Fibroblast of gingiva (primary cell): ENCODE measurements at places on chromosomes 5 and 9.
A peak's percentile ranks its signal among the peaks of the same experiment; 100 is the strongest.

- peak; percentile 99 for DNase-seq
Observed at GRCh38 chr5:10329820-10330481, 22.2 kb upstream of the CMBL start.

GRCh38 chr5:127568166-127568565, 50.7 kb downstream of the PRRC1 start:
- DNase-seq: no peak

GRCh38 chr5:179780362-179780761, 13.4 kb upstream of the LTC4S start:
- peak; percentile 70 for DNase-seq

DNA sequence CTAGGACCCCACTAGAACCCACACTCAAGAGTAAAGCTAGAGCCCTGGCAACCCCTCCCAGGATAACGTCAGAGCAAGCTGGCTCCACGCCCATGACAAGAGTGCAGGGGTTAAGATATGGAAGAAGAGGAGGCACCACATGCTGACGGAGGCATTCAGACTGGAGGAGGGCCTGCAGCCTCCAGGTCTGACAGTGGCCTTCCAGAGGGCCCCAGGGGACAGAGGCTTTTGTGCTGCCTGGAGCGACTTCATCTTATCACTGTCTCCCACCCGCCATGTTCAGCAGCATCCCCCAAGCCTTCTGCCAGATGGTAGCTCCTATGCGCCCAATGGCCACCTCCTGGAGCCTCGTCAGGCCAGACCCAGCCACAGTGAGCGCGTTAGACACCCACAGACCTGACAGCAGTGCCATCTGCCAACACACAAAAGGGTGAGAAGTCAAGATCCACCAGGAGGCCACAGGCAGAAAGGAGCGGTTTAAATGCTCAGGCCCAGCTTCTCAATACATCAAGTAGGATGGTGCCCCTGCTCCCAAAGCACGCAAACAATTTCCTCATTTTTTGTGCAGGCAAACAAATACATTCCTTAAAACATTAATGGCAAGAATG, 65.8 kb downstream of the C5orf15 start:
- no peak for DNase-seq

DNA sequence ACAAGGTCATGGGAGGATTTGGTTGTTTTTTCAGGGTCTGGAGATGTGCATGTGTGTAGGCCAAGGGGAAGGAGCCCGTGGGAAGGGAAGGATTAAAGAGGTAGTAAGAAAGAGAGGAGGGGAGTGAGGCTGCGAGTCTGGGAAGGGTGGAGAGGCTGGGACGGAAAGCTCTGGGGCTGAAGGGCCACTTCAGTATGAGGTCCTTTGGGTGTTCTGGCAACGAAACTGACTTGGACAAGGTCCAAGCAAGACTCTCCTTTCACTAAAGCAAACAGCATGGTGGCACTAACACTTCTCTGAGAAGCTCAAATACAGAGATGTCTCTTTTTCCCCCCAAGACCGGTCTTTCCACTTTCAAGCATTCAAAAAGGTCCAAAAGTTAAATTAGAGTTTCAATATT, 394.5 kb downstream of the ARHGEF28 start:
- DNase-seq: no peak

- peak; percentile 1 for DNase-seq
Observed at GRCh38 chr5:171050916-171051315, 189.1 kb downstream of the RANBP17 start.

DNA sequence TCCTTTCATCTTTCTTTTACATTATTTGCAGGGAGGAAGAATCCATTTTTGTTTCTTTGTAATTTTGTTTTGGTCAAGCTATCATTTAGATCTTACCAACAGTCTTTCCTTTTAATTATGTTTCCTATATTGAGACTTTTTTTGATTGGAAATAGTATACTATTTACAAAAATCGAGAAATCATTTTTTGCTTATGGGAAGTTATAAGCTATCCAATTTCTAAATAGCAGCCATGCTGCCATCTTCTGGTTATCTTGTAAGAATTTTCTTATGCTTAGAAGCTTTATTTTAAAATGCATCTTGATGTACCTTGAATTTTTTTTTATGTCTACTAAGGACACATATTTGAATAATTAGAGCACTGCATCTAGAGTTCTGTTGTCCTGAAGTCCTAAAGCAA, 821.2 kb downstream of the PTPRD start:
- peak; percentile 3 for DNase-seq

DNA sequence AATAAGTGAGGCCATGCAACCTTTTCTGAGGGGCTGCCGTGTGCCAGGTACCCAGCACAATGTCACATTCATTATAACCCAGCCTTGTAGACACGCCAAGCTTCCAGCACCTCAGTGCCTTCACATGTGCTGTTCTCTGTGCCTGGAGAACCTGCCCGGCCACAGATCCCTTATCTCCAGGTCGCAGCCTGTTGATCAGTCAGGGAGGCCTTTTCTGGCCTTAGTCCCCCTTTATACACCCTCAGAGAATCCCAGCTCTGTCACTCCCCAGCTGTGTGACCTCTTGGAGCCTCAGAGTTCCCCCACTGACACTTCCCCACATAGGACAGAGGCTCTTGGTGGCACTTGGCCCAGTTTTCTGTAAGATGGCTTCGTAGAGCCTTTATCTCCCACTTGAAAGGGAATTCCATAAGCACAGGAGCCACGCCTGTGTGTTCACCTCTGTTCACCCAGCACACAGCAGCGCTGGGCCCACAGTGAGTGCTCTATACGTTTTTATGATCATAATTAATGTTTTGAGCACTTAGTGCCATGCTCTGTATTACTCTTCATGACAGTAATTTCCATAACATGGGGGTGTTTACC, 38.7 kb downstream of the NEURL1B start:
- no peak for DNase-seq

GRCh38 chr9:22990349-22990748, 543.7 kb downstream of the DMRTA1 start:
- DNase-seq: no peak

DNA sequence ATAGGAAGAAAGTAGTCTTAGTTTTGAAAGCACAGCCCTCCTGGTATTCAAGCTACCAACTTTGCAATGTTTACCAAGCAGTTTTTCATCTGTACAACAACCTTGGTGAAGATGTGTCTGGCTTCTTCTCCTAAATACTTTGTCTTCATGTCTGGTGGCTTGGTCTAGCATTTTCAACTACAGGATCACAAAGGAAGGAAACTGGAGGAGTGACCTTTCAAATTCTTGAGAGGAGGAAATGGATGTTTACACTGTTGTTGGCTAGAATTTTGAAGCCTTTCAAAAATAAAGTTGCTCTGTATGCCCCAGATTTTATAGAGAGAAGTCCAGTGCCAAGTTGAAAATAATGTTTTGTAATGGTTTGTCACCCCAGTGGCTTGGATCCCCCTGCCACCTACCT, 16.3 kb downstream of the PAM start:
- no peak for DNase-seq

- peak; percentile 64 for DNase-seq
Observed at GRCh38 chr5:115599502-115599901, 2.8 kb downstream of the TICAM2 start.

DNA sequence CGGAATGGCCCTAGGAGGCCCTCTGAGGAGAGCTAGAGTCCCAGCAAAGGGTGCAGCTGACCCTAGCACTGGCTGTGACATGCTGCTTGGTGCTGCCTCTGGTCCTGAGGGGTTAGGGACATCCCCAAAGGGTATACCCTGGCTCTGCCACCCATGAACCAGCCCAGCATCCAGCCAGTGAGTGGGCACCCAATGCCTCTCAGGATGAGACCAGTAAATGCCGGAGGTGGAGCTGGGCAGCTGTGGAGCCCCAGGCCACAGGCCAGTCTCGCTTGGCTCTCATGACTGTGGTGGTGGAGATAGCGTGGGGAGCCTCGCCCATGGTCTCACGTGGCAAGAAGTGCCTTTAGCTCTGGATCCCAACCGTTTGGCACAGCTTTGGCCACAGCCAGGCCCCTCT, 3.7 kb upstream of the CEL start:
- no peak for DNase-seq
